ENCODE measurements at places on chromosomes 6 and 20.

DNA sequence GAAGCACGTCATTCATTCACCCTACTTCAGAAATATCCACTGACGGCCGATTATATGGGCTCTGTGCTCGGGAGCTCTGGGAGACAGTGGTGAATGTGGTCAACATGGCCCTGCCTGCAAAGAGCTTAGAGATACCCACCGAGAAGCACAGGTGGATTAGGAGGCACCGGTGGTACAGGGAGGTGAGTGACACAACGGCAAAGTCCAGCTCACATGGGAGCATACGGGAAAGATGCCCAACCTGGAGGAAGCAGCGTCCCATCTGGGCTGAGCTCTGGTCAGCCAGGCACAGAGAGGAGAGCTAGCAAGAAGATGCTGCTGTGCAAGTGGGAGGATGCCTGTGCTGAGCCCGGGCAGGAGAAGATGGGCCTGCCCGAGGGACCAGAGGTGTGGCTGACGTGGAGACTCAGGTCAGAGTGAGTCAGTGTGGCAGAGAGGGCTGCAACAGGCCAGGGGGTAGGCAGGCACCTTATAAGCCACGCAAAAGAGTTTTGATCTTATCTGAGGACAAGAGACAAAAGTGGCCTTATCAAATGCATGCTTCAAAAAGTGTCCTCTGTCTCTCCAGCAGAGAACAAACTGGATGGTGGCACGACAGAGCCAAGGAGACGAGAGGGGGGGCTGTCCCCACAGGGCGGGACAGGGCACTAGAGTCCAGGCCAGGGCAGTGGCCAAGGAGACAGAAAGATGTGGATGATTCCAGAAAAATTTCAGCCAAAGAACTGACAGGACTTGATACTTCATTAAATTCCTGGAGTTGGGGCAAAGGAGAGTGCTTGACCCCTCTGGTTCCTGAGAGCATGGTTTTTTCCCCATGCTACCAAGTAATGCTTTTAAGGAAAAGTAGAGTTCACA, 214.6 kb upstream of the SNX9 start:
- DNase-seq = no peak

DNA sequence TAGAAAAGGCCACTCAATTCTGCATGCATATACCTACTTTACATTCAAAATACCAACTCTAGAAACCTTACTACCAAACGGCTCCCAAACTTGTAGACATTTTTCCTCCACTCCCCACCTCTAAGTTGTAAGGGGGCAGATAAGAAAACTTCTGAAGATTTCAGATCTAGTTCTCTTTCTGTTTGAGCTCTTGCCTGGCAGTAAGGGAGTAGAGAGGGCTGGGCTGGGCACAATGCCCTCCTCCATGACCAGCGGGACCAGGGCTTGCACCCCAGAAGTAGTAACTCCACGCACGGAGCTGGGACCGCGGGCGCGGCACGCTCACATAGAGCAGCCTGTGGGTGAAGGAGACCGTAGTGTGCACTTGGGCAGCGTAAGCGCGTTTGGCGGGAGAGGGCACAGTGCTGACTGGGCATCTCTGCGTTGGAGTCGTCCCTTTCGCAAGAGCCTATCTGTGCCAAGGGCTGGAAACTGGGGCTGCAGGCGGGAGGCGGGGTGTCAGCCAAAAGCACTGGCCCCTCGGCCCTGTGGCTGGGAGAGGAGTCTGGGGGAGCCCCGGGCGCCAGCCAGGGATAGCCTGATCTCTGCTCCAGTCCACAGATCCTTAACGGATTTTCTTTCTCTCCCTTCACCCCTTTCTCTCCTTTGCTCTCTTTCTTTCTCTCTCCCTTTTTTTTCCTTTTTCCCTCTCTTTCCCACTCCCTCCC, 32.4 kb downstream of the PHACTR1 start:
- no peak for DNase-seq

GRCh38 chr20:18321316-18321715, 33.0 kb downstream of the ZNF133 start:
- DNase-seq = peak; percentile 50

DNA sequence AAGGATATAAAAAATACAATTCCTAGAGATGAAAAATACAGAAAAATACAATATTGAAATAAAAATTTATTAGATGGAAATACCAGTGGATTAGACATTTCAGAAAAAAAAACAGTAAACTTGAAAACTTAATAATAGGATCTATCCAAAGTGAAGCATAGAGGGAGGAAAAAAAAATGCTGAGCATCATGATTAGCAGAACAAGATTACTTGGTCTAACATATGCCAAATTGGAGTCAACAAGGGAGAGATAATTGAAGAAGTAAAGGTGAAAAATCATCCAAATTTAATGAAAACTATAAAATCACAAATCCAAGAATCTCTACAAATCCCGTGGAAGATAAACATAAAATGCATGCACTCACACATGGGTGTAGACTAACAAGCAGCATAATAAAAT, 166.2 kb upstream of the BMP5 start:
- no peak for DNase-seq

DNA sequence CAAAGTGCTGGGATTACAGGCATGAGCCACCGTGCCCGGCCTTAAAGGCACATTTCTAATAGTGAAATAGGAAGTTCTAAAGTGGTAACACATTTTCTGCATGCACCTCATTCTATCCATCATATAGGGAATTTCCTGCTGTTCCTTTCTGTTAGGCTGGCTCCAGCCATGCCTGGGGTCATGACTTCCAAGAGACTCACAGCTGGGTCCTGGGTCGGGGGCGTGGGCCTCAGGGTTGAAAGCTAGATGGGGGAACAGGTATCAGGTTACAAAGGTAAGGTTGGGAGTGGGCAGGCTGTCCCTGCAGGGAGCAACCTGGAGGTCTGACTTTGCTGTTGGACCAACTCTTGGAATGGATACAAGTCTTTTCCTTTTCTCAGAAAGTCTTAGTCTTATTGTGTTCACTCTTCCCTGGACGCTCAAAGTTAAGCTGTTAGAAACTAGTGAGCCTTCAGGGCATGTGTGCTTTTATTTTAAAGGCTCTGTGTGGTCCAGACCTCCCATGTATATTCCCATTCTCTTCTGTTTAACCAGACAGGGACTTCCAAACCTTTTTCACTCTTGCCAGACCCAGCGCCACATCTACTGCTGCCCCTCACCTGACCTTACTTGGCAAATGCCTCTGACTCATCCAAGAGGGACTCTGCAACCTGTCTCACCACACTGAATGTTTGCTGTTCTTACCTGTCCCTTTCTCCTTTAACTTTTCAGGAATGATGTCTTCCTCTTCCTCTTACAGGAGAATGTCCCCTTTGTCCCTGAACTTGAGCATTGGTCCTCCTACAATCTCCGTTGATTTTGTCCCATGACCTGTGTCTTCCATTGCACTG, 64.4 kb downstream of the TMEM170B start:
- no peak for DNase-seq

DNA sequence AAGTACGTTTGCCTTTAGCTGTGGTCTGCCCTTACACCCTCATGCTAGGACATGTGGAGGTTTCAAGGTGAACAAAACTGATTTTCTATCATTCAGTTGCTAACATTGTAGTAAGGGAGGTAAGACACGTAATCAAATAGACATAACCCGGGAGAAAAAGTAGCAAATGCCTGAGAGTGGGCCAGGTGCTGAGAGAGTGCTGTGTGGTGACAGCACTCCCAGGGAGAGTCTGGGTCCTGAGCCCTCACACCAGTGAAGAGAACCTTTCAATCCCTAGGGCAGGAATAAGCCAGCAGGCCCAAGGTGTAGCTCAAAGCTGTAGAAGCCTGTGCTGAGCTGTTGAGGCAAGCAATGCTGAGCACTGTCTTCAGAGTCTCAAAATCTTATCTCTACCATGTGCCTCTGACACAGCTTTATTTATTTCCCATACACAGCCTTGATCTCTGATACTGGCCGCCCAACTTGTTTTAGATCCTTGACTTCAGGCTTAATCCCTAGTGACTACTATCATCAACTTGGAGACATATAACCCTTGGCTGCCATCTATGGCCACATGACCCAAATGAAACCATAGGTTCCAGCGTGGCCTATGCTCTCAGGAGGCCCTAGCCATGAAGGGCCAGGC, 55.2 kb downstream of the TPD52L1 start:
- DNase-seq = no peak

DNA sequence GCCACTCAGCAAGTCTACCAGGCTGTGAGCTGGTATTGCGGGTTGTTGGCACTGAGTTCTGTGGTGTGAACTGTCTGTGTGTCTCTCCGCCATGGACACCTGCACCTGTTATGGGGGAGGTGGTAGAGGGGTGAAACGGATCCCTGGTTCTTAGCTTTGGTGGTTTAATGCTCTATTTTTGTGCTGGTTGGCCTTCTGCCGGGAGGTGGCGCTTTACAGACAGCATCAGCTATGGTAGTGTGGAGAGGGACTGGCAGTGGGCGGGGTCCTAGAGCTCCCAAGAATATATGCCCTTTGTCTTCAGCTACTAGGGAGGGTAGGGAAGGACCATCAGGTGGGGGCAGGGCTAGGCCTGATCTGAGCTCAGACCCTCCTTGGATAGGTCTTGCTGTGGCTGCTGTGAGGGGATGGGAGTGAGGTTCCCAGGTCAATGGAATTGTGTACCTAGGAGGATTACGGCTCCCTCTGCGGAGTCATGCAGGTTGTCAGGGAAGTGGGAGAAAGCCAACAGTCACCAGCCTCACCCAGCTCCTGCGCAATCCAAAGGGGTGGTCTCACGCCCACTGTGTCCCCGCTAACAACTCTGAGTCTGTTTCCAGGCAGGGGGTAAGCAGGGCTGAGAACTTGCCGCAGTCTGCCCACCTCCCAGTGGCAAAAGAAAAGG, 154.3 kb downstream of the CCDC170 start:
- no peak for DNase-seq

DNA sequence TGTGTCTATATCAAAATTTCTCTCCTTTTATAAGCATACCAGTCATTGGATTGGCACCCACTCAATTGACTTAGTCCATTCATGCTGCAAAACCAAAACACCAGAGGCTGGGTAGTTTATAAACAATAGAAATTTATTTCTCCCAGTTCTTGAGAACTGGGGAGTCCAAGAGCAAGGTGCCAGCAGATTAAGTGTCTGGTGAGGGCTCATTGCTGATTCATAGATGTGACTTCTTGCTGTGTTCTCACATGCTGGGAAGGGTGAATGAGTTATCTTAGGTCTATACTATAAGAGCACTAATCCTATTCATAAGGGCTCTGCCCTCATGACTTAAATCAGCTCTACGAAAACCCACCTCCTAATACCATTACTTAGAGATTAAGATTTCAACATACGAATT, 501.4 kb downstream of the EPM2A start:
- no peak for DNase-seq

- peak; percentile 42 for DNase-seq
Observed at GRCh38 chr20:16106191-16106849, 466.9 kb downstream of the KIF16B start.

All from muscle of leg (tissue), 16 donors.